ENCODE measurements at places on chromosomes 12 and 14. TPM values are rescaled to one million over a fixed set of nuclear protein-coding genes. Genes with fewer than 3 reads are reported as not detected.

The PITPNM2 gene
- total RNA-seq: 22.2 TPM

The TC2N gene
- 1.7 TPM for total RNA-seq

The RGS6 gene
- 22.4 TPM for total RNA-seq

The MFAP5 gene
- total RNA-seq: 20.8 TPM

The AQP6 gene
- not detected for total RNA-seq

The C12orf54 gene
- not detected for total RNA-seq

The MIPOL1 gene
- total RNA-seq: 7.9 TPM

The SOAT2 gene
- not detected for total RNA-seq

The CCNT1 gene
- total RNA-seq: 23.5 TPM

The RNASE3 gene
- not detected for total RNA-seq

The CPNE8 gene
- total RNA-seq: 6.1 TPM

The TMEM121 gene
- total RNA-seq: 1.3 TPM

The DACT1 gene
- 3.2 TPM for total RNA-seq

The ISCU gene
- 432 TPM for total RNA-seq

The RAD9B gene
- total RNA-seq: 0.65 TPM

The CLEC1B gene
- not detected for total RNA-seq

All from cardiac septum (tissue), 1 donor.